ENCODE measurements at places on chromosomes 13 and 19.

DNA sequence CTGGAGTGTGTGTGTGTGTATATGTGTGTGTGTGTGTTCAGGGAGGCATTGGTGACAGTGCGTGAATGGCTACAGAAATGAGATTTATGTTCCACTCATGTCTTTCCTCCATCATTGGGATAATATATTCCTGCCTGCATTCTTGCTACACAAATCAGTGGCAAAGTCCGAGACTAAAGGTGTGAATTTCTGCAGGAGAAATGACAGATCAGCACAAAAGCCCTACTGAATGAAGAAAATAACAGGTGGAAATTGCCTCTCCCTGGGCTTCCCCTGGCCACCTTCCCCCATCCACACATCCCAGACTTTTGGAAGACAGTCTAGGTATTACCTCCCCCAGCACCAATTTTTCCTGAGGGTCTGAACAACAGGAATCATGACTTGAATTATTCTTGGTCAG lies 10.1 kb downstream of the SIGLEC6 start:
- no peak for DNase-seq

DNA sequence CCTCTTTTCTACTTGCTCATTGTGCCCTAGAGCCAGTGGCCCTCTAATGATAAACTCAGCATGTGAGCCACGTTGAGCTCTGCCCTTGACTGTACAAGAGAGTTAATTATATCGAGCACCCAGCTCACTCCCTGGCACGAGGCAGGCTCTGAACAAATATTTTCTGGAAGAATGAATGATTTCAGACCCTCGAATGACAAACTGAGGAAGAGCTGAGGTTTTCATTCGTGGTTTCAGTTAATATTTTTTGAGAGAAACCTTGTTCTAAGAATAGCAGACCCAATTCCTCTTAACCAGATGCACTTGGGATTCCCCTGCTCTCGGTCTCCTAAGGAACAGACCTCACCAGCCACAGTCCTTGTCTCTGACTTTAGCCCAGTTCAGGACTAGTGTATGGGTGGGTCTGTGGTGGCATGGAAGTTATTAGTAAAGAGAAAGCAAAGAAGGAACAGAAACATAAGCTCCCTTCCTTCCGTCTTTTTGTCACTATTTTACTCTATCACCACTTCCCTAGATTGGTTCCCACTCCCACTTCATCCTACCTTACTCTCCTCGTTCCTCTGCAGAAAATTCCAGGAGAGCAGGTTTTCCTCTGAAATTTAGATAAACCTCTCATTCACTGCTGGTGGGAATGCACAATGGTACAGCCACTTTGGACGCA lies 22.1 kb upstream of the WDFY2 start:
- no peak for DNase-seq

DNA sequence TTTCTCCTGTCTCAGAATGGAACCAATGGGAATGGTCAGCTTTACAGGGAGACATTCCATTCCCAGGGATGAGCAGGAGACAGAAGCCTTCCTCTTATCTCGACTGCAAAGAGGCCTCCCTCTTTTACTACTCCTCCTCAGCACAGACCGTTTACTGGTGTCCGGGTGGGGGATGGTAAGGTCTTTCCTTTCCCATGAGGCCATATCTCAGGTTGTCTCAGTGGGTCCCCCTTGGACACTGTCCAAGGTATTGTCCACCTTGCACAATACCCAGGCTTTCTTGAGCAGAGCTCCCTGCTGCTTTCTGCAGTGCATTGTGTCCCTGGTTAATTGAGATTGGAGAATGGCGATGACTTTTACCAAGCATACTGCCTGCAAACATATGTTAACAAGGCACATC lies 7.5 kb upstream of the ZNF808 start:
- no peak for DNase-seq

DNA sequence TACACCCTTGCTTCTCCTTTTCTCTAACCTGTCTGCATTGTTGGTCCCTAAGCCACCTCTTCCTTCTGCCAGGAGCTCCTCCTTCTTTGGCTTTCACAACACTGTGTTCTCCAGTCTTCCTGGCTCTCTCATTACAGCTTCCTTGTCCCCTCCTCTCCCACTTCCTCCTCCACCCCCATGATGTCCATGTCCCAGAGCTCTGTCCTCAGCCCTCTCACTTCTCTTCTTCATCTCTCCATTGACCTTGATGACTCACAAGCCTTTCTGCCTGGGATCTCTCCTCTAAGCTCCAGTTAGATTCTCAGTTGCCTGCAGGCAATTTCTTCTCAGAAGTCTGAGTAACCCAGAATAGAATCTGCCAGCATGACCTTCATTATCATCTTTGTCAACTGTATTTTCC lies 100.3 kb upstream of the WASF3 start:
- no peak for DNase-seq

- no peak for DNase-seq
Observed at GRCh38 chr19:12918253-12918652, 840 bp downstream of the SYCE2 start.

DNA sequence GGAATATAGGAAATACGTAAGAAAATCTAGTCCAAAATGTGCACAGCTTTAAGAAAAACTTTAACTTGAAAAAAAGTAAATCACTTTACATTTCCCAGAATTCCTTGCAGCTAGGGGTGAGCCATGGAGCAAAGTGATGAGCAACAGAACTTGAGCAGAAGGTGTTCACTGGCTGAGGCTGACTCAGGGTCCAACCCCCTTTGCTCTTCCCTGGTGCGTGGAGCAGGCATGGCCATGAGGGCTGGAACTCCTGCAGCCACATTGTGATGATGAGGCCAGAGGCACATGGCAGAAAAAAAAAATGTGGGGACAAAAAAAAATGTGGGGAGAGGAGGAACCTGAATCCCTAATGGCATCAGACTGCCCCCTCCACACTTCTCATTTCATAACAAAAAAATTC lies 9.9 kb upstream of the PLA2G4C start:
- DNase-seq: no peak

DNA sequence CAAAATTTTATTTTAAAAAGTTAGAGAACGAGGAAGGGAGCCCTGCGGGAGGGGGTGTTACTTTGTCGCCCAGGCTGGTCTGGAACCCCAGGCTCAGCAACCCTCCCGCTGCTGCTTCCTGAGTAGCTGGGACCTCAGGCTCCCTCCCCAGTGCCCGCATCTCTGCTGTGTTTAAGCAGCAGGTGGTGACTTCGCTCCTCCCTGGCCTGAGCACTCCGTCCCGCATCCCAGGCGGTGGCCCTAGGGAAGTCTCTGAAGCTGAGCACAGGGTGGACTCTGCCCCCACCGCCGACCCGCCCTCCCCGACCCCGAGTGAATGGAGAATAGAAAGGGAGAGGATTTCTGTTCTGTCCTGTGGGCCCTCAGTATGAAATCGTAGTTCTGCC lies 30.5 kb downstream of the ZNF701 start:
- peak; percentile 5 for DNase-seq

DNA sequence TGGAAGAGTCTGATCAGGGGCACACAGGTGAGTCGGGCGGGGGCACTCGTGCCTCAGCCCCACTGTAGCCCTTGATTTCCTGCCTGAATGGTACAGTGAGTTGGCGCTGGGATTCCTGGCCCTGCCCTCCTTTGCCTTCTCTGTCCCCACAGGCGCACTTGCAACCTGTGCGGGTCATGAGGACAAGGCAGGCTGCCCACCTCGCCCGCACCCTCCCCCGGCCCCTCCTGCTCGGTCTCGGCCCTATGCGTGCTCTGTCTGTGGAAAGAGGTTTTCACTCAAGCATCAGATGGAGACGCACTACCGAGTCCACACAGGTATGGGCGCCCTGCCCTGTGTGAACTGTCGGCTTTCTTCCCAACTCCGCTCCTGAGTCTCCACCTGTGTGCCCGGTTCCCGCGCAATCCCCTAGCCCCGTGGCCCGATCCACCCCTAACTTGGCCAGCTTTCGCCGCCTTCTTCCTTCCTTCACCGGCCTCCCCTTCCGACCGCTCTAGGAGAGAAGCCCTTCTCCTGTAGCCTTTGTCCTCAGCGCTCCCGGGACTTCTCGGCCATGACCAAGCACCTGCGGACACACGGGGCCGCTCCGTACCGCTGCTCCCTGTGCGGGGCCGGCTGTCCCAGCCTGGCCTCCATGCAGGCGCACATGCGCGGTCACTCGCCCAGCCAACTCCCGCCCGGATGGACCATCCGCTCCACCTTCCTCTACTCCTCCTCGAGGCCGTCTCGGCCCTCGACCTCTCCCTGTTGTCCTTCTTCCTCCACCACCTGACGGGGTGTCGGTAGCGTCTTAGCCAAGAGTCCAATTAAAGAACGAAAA lies 1.6 kb upstream of the KMT2B start:
- DNase-seq: no peak

All from T-helper 1 cell (primary cell).